ENCODE measurements at places on chromosomes 5 and 9. TPM values are rescaled to one million over a fixed set of nuclear protein-coding genes. Genes with fewer than 3 reads are reported as not detected.

DNA sequence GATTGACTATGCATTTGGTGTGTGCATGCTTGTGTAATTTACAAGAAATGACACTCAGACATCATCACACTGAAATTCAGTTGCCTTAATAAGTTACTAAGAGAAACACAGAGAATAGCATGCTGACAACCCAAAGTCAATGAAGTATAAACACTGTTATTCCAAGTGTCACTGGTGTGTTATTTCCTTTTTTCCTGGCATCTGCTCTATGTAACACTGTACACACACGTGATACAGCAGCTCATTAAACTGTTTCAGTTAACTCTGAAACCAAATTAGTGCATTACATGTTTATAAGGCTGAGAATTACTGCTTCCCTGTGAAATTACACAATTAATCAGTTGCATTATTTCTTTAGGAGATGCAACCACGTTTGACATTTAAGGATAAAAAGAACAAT lies 252.7 kb downstream of the EFNA5 start:
- H3K4me3 ChIP-seq = no peak overlapping the region
- H3K27me3 ChIP-seq = no peaks in the 10 kb centered on the region
- no peak for DNase-seq
- no peaks in the 10 kb centered on the region for H3K4me1 ChIP-seq

DNA sequence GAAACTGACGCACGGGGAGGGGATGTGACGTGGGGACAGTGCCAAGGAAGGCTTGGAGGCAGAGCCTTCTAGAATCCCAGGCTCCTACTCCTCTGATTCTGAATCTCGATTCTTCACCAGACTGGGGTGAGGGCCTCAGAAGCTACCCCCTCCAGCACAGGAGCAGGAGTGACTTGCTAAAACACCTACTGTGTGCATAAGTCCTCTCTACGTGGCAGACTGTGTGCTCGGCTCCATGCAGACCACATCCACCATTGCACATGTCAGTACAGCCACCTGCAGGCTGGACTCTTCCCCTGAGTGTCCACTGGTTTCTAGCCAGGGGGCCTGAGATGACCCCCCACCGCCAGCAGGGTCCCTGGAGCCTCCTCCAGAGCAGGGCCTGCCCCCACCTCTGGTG lies 71.2 kb upstream of the SARDH start:
- no peak overlapping the region for H3K4me3 ChIP-seq
- no peak for DNase-seq
- peaks cover 19% of the 10 kb centered on the region for H3K36me3 ChIP-seq

GRCh38 chr5:172775326-172776234 lies 4.6 kb upstream of the DUSP1 start:
- DNase-seq = peak; percentile 65
- H3K27me3 ChIP-seq = no peaks in the 10 kb centered on the region
- peaks cover 20% of the 10 kb centered on the region for H3K4me1 ChIP-seq
- no peak overlapping the region for H3K27ac ChIP-seq

The UBTD2 gene
- total RNA-seq = 4.5 TPM

The COL23A1 gene
- not detected for total RNA-seq
